Esophagus squamous epithelium (tissue), 5 donors: ENCODE measurements at places on chromosomes 7 and 10.

DNA sequence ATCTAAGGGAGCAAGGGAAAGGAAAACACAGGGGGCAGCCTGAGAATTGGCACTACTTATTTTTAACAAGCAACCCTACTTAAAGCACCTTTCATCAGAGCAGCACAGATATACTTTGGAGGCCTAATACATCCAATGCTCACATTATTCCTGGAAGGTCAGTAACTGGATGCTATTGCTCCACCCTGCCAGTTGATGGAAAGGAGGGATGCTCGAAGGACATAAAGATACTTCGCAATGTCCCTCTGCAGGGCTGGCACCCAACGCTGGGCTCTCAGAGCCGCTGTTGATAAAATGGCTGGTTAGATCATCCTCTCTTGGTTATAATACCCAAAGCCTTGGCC, 307.9 kb upstream of the AOAH start:
- DNase-seq: no peak

GRCh38 chr7:123987445-123987844, 45.4 kb downstream of the TMEM229A start:
- DNase-seq: no peak

GRCh38 chr7:116871061-116871700, 8.8 kb downstream of the CAPZA2 start:
- no peak for DNase-seq

- DNase-seq: no peak
Observed at GRCh38 chr10:59887972-59888640, 18.2 kb downstream of the CCDC6 start.

DNA sequence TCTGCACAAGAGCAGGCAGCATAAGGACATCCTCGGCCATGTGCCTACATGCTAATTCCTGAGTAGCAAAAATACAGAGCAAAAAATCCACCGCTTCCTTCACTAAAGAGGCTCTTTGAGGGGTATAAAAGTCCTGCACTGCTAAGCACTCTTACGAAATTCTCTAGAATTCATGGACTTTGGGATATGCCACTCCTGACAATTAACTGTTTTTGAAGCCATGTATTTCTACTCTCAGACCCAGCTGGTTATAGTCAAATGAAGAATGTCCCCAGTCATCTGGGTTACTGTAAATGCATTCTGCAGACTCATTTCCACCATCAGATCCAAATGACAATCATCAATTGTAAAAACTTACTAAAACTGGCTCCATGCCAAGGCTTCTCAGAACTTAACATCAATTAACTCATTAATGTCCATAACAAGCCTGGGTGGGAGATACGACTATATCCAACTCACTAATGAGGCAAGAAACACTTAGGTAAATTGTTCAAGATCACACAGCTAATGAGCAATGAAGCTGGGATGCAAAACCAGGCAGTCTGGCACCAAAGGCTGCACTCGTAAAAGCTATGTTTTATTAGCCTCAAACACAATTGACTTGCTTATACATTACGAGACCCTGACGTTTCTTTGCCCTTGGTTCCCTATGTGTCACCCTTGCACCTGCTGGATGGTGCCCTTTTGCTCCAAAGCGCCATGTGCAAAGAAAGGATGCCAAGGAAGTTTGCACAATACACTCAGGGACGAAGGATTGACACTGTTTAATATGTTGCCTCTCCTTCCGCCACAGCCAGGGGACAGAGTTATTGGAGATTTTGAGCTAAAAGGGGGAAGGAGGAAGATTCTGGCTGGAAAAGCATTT, 250.4 kb downstream of the ELMO1 start:
- DNase-seq: no peak

DNA sequence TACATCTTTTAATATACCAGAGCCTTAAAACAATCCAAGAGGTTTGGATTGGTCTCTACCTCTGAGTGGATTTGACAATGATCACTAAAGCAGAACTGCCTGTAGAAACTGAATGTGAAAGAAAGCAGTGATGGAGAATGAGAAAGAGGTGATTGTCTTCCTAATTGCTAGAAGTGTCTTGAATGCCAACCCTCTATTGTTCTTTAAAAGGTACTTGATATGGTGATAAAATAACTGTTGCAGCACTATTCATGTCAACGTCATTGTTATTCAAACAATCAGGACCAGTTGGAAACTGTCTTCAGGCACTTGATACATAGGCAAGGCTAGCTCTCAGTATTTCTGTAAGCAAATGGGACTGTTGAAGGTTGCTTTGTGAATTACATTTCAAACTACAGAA, 47.9 kb upstream of the ITPRID1 start:
- no peak for DNase-seq

- DNase-seq: no peak
Observed at GRCh38 chr7:41012041-41012440, 690.8 kb downstream of the INHBA start.

DNA sequence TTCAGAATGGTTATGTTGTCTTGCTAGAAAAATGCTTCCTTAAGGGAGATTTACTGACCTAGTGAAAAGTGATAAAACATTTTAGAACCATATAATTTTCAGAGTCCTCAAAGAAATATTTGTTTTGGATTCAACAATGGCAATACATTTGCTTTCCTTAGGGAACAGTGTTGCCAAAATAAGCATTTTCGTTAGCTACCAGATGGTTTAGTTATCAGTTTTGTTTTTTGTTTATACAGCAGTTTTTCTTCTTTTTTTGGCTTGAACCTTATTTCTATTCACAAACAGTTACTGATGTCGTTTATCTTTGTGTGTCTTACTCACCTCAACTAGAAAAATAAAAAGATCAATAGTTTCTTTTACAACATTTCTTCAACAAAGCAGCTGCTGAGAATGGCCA, 48.6 kb downstream of the EXOC4 start:
- no peak for DNase-seq

DNA sequence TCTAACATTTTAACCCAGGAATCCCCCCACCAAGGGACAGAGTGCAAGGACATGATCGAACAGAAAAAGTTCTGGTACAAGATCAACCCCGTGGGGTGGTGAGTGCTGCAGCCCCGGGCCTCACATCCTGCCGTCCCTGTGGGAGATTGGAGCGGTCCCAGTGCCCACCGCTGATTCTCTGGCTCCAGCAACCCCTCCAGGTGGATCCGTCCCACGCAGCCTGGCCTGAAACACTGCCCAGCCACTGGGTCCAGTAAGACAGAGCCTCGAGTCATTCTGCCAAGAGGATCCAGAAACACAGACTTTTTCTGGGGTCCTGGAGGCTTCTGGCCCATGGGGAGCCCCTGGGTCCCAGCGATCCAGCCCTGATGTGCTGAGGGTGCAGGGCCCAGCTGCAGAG, 29.5 kb downstream of the GRIFIN start:
- DNase-seq: no peak

DNA sequence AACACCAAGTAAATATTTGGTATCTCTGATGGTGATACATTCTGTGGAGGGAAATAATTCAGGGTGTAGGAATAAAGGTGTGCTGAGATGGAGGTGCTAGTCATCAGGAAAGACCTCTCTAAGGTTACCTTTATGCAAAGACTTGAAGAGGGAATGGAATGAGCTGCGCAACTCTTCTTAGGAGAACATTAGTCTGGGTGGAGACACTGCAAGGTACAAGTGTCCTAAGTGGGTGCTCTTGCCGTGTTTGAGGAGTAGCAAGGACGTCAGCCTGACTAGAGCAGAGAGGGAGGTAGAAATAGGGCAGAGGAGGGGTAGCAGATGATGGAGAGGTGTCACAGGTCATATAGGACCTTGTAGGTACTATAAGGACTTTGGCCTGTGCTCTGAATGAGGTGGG, 148.1 kb downstream of the AUTS2 start:
- DNase-seq: no peak

GRCh38 chr10:78524342-78524741, 490.7 kb downstream of the RPS24 start:
- DNase-seq: no peak

- no peak for DNase-seq
Observed at GRCh38 chr7:129951226-129952085, 1.3 kb downstream of the UBE2H start.

DNA sequence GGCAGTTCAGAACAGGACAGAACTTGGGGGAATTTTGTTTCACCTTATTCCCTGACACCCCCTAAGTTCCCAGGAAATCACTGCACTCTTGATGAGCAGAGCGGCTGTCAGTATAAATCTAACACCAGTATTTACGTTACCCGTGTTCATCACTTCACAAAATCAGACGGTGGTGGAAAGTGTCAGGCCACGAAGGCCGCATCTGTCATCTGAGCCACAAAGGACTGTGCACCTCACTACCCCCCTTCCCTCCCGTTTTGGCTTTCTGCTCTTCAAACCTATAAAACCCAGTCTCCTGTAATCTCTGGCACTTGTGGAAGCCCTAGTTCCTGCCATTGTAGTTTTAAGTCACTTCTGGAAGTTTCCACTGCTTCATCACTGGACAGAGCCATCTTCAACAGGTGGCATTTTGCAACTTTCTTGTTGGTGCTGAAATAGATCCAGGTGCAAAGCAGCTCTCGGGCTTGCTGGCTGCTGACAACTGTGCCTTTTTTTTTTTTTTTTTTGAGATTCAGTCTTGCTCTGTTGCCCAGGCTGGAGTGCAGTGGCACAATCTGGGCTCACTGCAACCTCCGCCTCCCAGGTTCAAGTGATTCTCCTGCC, 9.5 kb downstream of the ZFAND2A start:
- no peak for DNase-seq

- peak; percentile 48 for DNase-seq
Observed at GRCh38 chr7:20219446-20220292, 2.5 kb upstream of the MACC1 start.

GRCh38 chr7:44266526-44266925, 58.9 kb downstream of the CAMK2B start:
- no peak for DNase-seq

- DNase-seq: no peak
Observed at GRCh38 chr10:124715439-124715838, 28.7 kb downstream of the FAM53B start.

- DNase-seq: no peak
Observed at GRCh38 chr7:70005891-70006260, 407.6 kb downstream of the AUTS2 start.

- no peak for DNase-seq
Observed at GRCh38 chr7:35430547-35431153, 176.8 kb upstream of the TBX20 start.

GRCh38 chr10:118473305-118473960, 122.0 kb downstream of the PRLHR start:
- DNase-seq: no peak

- no peak for DNase-seq
Observed at GRCh38 chr7:7369134-7369533, 166.5 kb downstream of the COL28A1 start.
